ENCODE measurements at places on chromosomes 3 and 15.

- DNase-seq: no peak
These were observed 325.1 kb downstream of the SUCLG2 start for GRCh38 chr3:67329358-67329757.

GRCh38 chr3:46705022-46705530 lies 3.9 kb downstream of the TMIE start:
- peak; percentile 82 for DNase-seq

GRCh38 chr3:195084746-195085145 lies 186.2 kb downstream of the XXYLT1 start:
- DNase-seq: no peak

GRCh38 chr3:195903950-195904290 lies 4.4 kb downstream of the TNK2 start:
- no peak for DNase-seq

DNA sequence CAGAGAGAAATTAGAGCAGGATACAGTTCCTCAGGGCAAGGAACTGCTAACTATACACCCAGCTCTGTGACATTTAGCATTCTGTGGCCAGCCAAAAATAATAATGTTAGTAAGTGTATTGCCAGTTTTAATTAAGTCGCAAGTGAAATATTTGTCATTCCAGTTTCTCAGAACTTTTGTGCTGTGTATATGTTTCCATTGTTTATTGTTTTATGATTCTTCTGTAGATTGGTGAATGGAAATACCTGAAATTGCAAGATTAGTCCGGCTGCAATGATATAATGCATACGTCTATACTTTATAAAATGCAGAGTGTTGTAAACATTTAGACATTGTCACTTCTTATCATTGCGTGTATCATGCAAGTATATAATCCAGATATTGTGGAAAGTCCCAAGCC lies 351.3 kb upstream of the GRM7 start:
- DNase-seq: no peak

- DNase-seq: no peak
These were observed 18.2 kb downstream of the PEX5L start for GRCh38 chr3:180018543-180018942.

- peak; percentile 84 for DNase-seq
These were observed 42.7 kb upstream of the PRICKLE2 start for GRCh38 chr3:64267721-64268604.

- DNase-seq: no peak
These were observed 14.2 kb upstream of the CD200R1L start for GRCh38 chr3:112860898-112861297.

DNA sequence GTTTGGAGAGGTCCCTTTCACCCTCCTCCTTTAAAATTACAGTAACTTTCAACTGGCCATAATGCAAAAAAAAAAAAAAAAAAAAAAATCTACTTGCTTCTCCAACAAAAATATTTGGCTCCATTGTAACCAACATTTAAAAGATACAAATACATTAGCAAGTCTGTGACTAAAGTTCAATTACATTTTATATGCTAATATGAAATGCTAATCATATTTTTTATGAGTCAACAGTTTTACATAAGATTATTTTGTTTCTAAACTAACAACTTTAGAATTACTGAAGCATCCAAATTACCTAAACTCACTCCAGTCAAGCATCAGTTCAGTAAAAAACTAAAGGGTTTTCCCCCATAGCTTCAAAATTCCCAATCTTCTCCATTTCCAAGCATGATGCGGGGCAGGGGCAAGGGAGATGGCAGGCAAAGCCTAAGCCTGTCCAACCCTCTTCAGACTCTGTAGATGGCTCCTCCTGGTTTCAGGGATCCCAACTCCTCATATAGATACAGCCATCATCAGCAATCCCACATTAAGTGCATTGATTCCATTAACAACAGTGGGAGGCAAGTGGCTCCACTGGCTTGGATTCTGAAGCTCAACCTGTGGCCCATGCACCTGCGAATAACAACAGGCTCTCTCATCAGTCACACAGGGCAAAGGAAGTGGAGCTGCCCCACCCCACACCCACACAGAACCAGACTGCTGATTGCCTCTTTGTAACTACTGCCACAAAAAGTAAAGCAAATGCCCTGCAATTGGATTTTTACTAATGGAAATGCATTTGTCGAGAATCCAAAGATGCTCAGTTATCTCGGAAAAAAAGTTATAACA lies 15.0 kb downstream of the SFMBT1 start:
- no peak for DNase-seq

DNA sequence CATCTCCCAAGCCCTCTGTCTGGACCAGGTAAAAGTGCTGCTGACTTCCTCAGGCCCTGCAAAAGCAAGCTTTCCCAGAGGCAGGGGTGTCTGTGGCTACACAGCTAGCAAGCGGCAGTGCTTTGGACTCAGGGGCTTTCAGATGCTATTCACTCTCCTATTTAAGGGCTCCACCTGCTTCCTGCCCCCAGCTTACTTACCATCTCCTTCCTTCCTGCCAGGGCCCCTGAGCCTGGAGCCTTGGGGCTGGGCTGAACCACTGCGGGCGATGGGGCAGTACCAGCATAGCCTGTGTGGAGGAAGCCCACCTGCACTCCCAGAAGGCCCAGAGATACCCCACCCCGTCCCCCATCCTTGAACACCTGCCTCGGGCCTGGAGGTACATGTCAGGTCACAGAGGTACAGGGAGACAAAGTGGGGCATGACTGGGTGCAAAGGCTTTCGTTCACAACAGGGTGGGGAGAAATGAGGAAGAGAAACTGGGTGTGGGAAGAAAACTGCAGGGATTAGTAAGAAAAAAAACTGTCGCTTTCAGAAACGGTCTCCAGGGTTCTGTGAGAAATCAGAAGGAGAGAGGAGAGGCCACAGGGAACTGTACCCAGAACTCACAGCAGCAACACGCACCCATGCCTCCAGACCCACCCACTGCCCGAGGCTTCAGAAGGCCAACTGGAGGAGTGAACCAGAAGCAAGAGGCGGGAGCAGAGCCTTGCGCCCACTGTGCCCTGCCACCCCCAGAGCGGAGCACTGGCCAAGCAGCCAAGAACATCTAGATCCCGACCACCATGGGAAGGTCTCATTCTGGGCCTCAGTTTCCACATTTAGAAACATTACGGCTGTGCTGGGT lies 49.5 kb downstream of the CCDC12 start:
- no peak for DNase-seq

GRCh38 chr3:101193957-101194356 lies 126.4 kb downstream of the IMPG2 start:
- no peak for DNase-seq

- no peak for DNase-seq
These were observed 31.4 kb downstream of the STARD5 start for GRCh38 chr15:81292523-81293001.

DNA sequence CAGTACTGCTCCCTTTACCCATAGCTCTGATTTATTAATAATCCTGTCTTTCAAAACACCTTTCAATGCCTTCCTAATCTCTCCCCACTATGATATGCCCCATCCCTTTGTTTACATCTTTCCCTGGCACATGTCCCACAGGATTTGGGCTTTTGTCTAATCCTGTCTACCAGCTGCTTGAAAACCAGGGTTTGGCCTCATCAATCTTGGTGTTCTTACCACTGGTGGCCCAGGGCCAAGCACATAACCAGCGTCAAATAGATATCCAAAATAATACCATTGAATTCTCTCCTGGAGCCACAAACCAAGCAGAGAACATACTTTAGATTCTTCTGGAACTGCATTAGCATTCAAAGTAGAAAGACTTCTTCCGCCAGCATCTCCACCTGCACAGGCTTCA lies 104.8 kb upstream of the PPP2R3A start:
- DNase-seq: no peak

GRCh38 chr15:99702895-99703602 lies 30.2 kb downstream of the LYSMD4 start:
- DNase-seq: no peak

GRCh38 chr15:82393671-82394070 lies 35.9 kb upstream of the GOLGA6L9 start:
- DNase-seq: no peak

GRCh38 chr3:126057936-126058335 lies 26.0 kb downstream of the SLC41A3 start:
- no peak for DNase-seq

DNA sequence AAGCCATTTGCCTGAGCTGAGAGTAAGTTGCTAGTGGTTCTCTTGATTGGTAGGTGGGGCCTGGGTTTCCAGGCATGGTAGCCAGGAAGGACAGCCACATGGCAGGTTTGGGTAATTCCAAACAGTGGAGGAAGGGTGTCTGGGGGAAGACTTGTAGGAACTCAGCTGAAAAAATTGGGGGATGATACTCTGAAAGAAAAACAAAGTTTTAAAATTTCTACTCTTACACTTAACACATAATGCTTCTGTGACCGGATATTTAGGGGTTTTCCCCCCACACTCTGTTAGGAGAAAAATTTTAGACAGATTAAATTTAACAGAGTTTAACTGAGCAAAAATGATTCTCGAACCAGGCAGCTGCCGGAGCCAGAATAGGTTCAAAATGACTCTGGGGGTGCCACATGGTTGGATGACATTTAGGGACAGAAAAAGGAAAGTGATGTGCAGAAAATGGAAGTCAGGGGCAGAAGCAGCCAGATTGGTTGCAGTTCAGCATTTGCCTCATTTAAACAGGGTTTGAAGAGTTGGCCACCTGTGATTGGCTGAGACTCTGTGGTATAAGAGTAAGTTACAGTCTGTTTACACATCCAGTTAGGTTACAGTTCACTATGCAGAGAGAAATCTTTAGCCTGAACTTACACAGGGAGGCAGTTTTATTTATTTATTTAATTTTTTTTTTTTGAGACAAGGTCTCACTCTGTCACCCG lies 8.1 kb downstream of the B2M start:
- DNase-seq: no peak

GRCh38 chr3:22933051-22933840 lies 269.9 kb upstream of the UBE2E2 start:
- no peak for DNase-seq

DNA sequence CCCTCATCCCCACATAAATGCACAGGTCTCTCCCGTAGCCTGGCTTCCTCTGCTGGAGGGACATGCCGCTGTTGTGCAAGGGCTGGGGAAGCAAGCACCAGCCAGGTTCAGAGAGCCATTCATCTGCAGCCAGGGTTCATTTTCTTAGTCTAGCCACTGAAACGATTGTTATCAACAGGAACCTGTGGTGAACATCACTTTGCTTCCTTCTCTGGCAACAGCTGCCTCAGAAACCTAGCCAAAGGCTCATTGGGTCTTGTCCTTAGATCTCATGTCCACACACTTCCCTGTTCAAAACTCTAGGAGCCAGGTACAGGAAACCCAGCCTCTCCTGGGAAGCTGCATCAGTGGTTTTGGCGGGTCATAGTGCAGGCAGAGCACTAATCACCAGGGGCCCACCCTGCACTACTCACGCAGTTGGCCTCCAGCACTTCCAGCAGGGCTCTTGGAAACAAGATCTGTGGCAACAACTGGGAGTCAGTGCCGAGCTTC lies 47.0 kb downstream of the OXNAD1 start:
- no peak for DNase-seq

Data from kidney (tissue), 22 donors.